ENCODE measurements at places on chromosomes 7 and 10.

DNA sequence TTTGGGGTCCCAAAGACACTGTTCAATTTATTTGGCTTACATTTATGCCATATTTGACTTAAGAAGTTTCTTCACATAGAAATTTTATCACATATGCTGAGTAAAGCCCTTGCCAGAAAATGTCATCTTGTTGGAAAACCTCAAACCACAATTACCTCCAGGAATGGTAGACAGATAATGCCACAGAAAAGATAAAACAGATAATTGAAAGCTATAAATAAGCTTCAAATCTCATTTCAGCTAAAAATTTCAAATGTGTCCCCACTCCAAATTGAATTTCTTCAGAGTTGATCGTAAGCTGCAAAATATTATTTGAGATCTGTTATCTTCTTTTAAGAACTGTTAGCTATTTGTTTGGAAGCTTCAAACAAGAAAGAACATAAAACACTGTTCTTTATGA is 176.4 kb upstream of the PTN start:
- DNase-seq, result no peak

- DNase-seq, result no peak
Measured at GRCh38 chr7:84060760-84061261, 133.8 kb downstream of the SEMA3A start.

GRCh38 chr10:88243836-88244730 is 339.0 kb downstream of the RNLS start:
- no peak for DNase-seq

- no peak for DNase-seq
Measured at GRCh38 chr10:14611968-14612693, 162.6 kb downstream of the FAM107B start.

DNA sequence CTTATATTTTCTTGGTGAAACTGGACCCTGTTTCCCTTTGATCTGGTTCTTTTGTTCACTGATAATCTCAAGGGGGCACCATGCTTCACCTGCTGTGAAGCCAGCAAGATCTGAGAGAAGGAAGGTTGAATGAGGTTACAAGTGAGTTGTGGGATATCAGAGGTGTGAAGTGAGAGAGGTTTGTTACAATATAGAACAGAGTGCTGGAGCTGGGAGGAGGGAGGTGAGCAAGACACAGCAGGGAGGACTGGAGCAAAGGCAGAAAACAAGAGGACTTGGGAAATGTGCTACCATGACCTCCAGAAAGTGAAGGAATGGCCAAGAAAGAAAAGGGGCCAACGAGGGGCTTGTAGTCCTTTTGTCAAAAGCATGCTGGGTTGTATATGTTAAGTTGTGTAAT is 156.6 kb downstream of the LRMDA start:
- no peak for DNase-seq

GRCh38 chr10:51651063-51651462 is 48.3 kb downstream of the CSTF2T start:
- no peak for DNase-seq

GRCh38 chr10:72523932-72524396 is 101.9 kb downstream of the MICU1 start:
- no peak for DNase-seq

DNA sequence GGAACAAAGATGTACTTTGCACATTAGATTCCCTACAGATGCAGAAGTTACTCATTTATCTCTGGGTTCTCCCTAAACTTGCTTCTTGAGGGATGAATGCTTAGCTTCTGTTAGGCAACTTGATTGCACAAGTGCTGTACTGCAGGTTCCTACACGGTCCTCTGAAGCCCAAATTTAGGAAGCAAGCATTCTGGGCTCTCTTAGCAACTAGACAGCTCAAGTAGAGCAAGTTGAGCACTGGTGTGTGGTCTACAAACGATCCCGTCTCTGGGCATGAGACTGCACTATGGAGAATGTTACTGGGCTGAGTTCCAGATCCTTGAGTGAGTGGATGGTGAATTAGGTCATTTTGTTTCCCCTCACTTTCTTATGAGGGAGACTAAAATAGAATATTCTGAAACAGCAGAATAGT is 14.3 kb downstream of the SEMA3D start:
- no peak for DNase-seq

DNA sequence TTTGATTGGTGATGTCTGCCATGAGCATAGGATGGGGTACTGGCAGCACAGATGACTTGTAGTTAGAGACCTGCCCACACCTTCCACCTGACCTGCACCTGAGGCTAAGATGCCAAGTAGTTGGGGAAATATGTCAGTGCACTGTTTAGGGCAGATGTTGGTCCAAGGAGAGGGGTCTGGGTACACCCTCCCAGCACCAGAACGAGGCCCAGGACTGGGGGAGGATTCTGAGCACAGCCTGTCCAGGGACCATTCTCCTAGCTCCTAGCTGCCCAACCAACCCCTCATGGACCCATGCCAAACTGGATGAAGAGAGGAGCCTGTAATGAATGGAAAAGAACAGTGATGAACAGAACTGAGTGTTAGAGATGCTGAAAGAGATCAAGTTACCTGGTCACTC is 28.0 kb downstream of the FRMPD2 start:
- DNase-seq, result no peak

- no peak for DNase-seq
Measured at GRCh38 chr7:121872831-121873288, at the start of gene PTPRZ1. Gene PTPRZ1 (plus strand): TSS chr7:121873161. CDS start chr7:121873500, 339 bp downstream.

GRCh38 chr10:131177431-131178327 is 133.8 kb downstream of the TCERG1L start:
- DNase-seq, result no peak

- DNase-seq, result no peak
Measured at GRCh38 chr7:140526214-140526613, 46.9 kb upstream of the MKRN1 start.

DNA sequence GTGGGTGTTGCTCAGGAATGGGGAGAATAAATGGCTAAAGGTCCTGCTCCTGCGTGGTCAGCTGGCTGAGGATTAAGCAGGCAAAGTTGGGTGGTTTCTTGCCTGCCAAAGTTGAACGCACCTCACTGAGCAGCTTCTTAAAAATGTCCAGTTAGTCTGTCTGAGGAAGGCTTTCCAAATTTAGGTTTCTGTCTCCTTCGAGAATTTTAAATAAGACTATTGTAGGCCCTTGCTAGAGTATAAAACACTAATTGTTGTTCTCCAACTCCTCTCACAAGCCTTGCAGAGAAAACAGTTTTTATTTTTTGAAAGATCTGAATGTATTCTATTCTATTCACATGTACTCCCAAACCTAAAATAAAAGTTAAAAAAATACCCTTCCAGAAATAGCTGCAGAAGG is 122.0 kb upstream of the LAMB4 start:
- no peak for DNase-seq

GRCh38 chr7:2737771-2738540 is 50.0 kb downstream of the AMZ1 start:
- no peak for DNase-seq

GRCh38 chr10:31157123-31158010 is 125.7 kb upstream of the ZNF438 start:
- no peak for DNase-seq

GRCh38 chr10:110563132-110563531 is 4.4 kb upstream of the SMC3 start:
- DNase-seq, result no peak

DNA sequence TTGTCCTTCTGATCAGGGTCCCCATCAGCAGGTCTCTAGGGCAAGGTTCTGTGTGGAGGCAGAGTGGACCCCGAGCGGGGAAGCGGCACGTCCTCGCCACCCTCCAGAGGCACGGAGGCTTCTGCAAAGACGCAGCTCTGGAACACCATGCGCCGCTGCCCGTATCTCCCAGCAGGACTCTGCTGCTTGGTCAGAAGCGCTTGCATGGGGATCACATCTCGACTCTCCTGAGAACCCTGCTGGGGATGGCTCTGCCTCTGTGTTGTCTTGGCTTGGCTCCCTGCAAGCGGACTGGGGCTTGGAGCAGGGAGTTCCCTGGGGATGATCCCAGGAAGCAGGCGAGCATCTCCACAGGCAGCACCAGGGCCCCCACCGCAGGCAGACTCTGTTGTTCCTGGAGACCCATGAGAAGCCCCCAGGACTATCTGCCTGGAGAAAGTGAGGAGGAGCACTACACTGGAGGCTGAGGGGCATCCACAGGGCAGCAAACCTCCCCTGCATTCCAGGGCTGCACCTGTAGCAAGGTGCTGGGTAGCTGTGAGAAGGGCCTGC is 520.5 kb downstream of the GLRX3 start:
- DNase-seq, result no peak

- DNase-seq, result no peak
Measured at GRCh38 chr10:24382596-24382978, 173.6 kb downstream of the KIAA1217 start.

DNA sequence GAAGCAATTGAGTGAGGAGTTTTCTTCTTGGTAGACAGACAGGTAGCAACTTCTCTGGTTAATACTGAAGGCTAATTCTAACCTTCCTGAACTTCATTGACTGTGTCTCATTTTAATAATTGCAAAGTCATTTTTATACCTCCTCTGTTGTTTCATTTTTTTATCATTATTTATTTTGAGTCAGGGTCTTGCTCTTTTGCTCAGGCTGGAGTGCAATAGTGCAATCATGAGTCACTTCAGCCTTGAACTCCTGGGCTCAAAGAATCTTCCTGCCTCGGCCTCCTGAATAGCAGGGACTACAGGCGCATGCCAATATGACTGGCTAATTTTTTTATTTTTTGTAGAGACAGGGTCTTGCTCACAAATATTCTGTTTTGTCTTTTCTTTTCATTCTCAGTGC is 45.4 kb downstream of the APBB1IP start:
- DNase-seq, result no peak

DNA sequence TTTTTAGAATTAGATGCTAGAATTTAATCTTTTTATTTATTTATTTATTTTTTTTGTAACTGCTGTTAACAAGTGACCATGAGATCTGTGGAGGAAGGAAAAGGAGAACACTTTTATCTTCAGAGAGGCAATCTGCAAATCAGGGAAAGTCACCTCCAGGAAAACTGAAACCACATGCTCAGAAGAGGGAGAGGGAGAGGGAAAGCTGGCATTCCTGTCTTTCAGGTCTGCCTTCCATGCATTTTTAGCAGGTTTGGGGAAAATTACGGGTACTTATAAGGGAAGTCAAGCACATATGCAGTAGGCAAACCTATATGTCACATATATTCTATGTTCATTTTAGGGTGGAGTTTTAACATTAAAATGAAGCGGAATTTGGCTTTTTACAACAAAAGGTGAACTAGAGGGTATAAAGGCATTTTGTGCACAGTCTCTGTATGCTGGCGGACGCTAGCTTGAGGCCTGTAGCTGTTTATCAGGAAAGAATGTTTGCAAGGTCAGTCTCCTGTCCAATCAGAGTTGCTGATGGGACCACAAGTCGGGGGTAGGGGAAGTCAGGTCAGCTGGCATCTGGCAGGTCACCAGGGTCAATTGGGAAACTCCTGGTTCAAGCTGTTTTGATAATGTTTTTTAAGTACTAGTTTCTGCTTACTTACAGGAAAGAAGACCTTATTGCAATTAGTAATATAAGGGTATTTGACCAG is 333.5 kb downstream of the GPR158 start:
- no peak for DNase-seq

DNA sequence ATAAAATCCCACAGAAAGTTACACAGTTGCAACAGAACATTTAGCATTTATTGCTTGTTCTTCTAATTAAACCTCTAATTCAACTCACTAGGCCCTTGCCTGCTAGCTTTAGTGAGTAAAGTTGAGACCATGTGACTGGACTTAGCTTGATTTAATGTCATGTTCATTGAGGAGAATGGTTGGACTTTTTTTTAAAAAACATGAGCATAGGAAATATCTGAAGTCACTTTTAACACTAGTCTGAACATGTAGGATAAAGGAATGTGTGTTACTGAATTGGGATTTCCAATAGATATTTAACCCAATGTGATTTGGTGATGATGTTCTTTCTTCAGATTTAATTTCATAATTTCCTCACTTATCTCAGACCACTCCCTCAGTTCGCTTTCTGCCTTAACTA is 24.6 kb upstream of the GLCCI1 start:
- DNase-seq, result no peak

DNA sequence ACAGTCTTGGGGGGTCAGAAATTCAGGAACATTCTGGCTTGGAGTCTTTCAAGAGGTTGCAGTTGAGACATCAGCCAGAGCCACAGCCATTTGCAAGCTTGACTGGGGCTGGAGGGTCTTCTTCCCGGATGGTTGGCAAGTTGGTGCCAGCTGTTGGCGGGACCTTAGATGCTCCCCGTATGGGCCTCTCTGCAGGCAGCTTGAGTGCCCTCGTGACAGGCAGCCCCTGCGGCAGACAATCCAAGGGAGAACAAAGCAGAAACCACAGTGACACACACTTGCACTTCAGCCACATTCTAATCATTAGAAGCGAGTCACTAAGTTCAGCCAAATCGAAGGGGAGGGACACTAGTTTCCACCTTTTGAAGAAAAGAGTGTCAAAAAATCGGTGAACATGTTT is 59.4 kb upstream of the MXI1 start:
- no peak for DNase-seq

DNA sequence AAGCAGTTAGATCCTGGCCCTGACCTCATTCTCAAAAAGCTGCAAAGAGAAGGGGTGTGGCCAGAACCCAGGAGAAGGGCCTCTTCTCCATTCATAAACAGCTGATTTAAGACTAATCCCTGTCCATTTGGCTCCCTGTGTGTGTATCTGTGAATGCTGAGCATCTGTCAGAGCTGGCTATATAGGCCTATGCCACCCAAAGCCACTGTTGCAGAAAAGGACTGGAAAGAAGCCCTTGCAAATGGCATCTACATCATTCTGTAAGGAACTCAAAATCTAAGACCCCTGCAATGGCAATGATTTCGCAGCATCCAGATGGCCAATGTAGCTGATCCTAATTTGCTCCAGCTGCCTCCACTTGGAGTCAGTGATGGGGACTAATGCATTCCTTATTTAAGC is 384.5 kb downstream of the KCNMA1 start:
- DNase-seq, result no peak

DNA sequence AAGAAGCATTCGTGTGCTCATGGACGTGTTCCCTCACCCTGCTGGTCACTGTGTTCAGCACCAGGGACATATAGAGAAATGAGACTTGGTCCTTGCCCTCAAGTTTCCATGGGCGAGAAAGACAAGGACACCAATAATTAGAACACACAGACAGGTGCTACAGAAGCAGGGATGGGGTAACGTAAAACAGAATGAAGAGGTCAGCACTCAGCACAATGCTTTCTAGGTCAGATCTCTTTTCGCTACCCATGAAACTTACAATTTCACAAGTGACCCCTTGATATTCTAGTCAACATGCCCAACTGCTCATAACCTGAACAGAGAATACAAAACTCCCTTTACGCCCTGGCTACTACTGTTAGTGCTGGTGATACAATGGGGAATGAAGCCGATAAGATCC is 6.0 kb upstream of the ANK3 start:
- DNase-seq, result no peak

- no peak for DNase-seq
Measured at GRCh38 chr10:61836888-61837754, 64.4 kb upstream of the ARID5B start.

- DNase-seq, result no peak
Measured at GRCh38 chr7:57179776-57180415, 47.7 kb upstream of the ZNF479 start.

Data from stimulated activated CD4-positive, alpha-beta T cell treated with anti-CD3 and anti-CD28 coated beads, TNF-alpha, amount 100 ng/mL, for 1 hour (primary cell).